ENCODE measurements at places on chromosomes 13 and 19.
A peak's percentile ranks its signal among the peaks of the same experiment; 100 is the strongest.

- DNase-seq: no peak
These were observed 23.9 kb downstream of the POP4 start for GRCh38 chr19:29629836-29630534.

GRCh38 chr13:71661921-71662320, 205.1 kb downstream of the DACH1 start:
- DNase-seq: no peak

GRCh38 chr19:1752757-1753728, at the start of gene ONECUT3:
ONECUT3 (plus strand) TSS chr19:1753506; CDS start chr19:1753663, 157 bp downstream.
- no peak for DNase-seq

DNA sequence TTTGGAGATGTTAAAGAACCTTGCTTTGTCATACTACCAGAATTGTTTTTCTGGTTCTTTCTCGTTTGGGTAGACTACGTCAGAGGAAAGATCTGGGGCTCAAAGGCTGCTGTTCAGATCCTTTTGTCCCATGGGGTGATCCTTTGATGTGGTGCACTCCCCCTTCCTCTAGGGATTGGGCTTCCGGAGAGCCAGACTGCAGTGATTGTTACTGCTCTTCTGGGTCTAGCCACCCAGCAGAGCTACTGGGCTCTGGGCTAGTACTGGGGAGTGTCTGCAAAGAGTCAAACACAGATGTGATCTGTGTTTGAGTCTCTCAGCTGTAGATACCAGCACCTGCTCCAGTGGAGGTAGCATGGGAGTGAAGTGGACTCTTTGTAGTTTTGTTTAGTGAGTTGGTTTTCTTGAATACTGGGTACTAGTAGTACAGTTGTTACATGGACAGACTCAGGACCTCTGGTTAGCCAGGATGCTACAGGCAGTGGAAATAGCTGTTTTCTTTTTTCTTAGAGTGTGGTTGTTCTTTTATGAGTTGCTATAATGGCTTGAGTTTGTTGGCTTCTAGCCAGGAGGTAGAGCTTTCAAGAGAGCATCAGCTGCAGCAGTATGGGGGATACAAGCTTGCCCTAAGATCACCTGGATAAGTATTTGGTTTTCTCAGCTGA, 34.4 kb downstream of the DNAJC15 start:
- DNase-seq: peak; percentile 62

GRCh38 chr13:37136187-37136586, 30.7 kb upstream of the CSNK1A1L start:
- no peak for DNase-seq

GRCh38 chr13:109773276-109773675, 13.1 kb downstream of the IRS2 start:
- peak; percentile 60 for DNase-seq

Measured in A172 (cell line).